ENCODE measurements at places on chromosomes 6 and 20.

DNA sequence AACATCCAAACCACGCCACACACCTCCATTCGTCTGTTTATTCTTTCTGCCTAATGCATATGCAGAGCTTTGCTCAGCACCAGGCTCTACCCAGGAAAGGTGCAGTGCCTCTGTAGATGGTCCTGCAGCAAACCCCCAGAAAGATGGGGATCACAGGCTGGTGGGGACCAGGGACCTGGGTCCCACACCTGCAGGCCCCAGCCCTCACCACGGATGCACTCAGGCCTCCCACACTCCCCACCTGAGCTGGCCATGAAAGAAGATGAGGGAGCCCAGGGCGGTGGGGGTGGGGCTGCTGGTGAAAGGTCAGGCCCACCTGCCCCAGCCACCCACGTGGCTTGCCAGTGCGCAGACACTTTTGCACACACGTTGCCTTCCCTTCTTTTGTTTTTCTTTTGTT lies 217.7 kb downstream of the TAF4 start:
- no peak for DNase-seq

DNA sequence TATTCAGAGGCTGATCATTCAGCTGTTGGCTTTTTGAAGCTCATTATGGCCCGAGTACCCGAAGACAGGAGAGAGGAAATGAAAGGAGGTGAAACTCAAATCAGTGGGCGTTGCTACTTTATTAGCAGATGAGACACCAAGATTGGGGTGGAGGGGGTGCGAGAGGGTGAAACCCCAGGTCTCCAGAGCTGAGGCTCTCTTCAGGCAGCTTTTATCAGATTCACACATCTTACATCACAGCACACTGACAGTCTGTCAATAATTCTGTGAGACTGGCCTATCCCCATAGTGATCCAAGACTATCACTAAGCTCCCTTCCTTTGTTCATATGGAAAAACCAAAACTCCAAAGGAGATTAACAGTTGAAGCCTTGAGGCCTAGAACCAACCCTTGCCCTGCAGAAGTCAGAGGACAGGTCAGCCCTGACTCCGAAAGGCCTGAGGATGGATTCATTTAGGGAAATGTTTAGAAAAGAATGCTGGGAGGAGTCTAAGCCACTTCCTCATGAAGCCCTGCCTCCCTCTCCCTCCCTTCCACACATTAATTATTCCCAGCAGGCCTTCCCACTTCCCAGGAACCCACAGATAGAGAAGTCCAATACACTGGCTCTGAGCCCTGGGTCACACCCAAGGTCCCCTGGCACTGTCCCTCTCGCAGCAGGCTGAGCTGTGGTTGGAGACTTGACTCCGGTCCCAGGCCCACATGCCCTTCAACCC lies 23.2 kb downstream of the TRERF1 start:
- no peak for DNase-seq

GRCh38 chr20:47297746-47298145 lies 58.8 kb downstream of the ZMYND8 start:
- DNase-seq = no peak

- no peak for DNase-seq
Measured at GRCh38 chr20:45959956-45960630, 11.9 kb downstream of the ZNF335 start.

DNA sequence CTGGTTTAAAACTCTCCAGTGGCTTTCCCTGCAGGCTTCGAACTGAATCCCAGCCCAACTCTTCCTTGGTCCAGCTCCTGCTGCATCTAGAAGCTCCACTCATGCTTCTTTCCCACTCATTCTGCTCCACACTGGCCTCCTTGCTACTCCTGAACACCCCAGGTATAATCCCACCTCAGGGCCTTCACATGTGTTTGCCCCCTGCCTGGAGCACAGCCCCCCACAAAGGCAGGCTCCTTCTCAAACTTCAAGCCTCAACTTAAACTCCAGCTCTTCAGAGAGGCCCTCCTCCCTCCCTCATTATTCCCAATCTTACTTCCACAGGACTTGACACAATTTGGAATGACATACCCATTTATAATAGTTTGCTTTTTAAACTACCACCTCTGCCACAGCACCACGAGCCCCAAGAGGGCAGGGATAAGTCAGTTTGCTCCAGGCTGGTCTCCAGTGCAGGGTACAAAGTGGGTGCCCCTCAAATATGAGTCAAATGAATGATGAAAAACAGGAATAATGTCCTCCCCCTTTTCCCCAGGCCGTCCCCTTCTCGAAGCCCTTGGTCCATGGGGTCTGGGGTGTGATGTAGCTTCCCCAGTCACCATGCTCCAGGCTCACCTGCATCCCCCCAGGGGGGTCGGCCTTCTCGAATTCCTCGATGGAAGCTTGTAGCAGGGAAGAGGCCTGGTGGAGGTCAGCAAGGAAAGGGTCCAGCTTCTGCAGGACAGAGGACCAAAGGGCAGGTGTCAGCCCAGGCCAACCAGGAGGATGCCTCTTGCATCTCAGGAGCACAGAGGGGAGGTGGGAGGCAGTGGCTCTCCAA lies 37.4 kb downstream of the KIAA1755 start:
- DNase-seq = no peak

DNA sequence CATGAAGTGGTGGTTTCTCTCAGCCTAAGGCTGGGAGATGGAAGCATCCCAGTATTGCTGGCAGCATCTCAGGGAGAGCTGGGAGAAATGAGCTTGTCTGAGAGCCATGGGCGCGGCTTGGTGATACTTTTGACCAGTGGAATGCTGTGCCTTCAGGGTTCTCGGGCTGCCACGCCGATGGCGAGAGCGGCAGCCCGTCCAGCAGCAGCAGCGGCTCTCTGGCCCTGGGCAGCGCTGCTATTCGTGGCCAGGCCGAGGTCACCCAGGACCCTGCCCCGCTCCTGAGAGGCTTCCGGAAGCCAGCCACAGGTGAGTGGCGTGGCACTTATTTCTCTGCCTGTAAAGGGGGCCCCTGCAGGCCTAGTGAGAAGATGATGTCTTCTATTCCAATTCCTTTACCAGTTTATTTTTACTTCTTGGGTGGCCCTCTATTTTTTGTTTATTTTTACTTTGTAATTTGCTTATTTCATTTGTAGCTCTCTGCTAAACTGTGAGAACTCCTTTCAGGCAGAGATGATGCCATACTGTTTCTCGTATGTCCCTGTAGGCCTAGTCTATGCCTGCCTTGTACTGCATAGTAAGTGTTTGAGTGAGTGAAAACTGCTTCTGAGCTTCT lies 71.7 kb downstream of the ASXL1 start:
- no peak for DNase-seq

- no peak for DNase-seq
Measured at GRCh38 chr6:2109796-2110195, 135.6 kb downstream of the GMDS start.

DNA sequence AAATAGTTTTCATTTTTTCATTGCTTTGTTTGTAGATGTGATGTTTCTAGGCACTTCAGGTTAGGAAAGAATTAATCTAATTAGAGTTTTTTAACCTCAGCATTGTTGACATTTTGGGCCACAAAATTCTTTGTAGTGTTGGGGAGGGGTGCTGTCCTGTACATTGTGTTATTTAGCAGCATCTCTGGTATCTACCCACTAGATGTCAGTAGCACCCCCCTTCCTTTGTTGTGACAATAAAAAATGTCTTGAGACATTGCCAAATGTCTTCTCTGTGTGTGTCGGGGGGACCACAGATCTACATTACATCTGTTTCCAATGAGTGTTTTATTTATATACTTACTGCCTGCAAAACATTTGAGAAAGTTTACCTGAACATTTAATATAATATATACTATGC lies 45.6 kb downstream of the EYA4 start:
- no peak for DNase-seq

DNA sequence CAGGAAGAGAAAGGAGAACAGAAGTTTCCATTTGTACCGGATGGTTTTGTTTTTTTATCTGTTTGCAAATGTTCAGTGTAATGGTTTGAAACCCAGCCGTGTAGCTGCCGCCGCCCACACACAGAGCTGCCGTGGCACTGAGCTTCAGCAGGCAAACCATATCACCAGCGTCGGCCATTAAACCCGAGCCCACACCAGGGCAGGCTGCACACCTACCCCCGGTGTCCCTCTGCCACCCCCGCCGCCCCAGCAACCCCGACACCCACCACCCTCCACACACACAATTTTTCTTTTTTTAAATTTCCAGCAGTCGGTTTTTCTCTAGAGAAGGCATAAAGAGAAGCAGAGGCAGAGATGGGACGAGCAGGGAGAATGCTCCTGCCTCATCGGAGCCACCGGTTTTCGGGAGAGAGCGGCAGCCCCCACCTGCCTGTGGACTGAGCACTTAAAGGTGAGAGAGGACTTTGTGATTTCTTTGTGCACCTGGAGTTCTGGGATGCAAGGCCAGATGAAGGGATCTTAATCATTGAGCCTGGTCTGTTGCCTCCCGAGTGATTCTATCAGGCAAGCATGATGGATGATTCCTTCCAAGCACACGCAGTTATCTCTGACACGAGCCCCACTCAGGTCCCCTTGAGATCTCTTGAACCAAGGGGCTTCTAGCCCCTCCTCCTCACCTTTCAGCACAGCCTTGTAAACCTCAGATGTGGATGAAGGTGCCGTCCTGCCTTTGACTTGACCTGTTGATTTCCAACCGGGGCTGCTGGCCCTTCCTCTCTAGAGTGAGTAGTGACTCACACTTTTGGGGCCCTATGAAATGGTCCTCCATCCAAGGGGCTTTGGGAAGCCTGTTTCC lies 17.5 kb upstream of the ZNF831 start:
- DNase-seq = no peak

GRCh38 chr6:115712291-115712961 lies 348.3 kb downstream of the FRK start:
- no peak for DNase-seq

DNA sequence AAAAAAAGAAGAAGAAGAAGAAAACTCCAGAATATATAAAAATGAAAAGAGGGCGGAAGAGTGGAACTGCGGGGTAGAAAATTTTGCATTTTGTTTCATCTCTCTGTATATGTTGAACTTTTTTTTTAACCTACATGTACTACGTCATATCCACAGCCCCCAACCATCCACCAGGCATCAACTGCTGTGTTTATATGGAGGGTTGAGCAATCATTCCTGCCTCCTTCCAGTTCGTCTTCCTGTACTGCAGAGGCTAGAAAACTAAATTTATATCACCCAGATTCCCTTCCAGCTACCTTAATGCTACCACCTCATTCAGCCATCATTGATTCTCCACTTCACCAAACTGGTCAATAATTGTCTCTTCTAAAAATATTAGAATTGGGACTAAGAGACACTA lies 9.5 kb upstream of the SIGLEC1 start:
- no peak for DNase-seq

GRCh38 chr6:155235087-155235486 lies 28.7 kb upstream of the CLDN20 start:
- DNase-seq = no peak

GRCh38 chr6:112384511-112384910 lies 37.4 kb downstream of the RFPL4B start:
- no peak for DNase-seq

GRCh38 chr6:41370488-41371111 lies 35.2 kb downstream of the NCR2 start:
- DNase-seq = no peak

DNA sequence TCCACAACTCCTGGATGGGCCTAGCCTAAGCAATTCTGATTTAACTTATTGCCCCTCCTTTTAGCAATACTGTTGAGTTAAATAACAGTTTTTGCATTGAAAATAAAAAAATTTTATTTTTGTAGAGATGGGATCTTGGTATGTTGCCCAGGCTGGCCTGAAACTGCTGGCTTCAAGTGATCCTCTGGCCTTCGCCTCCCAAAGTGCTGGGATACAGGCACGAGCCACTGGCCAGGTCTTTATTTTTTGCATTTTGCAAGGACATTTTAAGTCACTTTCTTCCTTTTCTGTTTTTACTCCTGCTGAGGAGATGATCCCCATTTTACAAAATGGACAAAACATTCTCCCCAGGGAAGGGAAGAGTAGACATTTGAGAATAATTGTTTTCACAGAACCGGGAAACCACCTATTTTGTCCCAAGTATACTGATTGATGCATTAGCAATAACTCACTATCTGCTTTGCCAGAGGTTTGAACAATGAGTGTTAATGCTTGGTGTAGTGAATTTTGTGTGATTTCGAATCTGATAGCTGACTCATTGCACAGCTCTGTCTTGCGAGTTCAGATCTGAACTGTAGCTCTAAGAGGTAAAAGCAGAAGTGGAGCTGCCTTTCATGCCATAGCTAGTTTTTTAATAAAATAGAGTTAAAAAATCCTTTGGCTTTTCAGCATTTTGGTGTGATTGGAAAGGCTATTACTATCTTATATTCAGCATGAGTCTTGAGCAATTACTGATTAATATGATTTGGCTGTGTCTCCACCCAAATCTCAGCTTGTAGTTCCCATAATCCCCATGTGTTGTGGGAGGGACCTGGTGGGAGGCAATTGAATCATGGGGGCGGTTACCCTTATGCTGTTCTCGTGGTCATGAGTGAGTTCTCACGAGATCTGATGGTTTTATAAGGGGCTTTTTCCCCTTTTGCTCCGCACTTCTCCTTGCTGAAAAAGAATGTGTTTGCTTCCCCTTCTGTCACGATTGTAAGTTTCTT lies 20.9 kb downstream of the IGF2R start:
- DNase-seq = no peak

DNA sequence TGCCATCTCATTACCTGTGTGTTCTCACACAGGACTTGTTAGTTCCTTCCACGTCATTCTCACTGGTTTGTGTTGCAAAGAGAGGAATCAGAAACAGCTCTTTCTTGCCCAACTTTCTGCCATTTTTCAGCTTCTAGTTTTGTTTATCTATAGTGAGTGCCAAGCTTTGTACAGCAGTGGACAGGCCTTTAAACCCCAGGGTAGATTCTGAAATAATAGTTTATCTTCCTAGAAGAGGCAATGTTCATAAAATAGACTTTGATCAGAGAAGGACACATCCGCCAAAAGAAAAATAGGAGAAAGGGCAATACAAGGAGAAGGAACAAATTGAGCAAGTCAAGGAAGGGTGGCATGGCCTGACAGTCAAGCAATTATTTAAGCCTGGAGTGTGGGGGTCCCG lies 17.7 kb upstream of the TMEM30A start:
- no peak for DNase-seq

GRCh38 chr6:69819138-69819537 lies 22.3 kb upstream of the LMBRD1 start:
- no peak for DNase-seq

DNA sequence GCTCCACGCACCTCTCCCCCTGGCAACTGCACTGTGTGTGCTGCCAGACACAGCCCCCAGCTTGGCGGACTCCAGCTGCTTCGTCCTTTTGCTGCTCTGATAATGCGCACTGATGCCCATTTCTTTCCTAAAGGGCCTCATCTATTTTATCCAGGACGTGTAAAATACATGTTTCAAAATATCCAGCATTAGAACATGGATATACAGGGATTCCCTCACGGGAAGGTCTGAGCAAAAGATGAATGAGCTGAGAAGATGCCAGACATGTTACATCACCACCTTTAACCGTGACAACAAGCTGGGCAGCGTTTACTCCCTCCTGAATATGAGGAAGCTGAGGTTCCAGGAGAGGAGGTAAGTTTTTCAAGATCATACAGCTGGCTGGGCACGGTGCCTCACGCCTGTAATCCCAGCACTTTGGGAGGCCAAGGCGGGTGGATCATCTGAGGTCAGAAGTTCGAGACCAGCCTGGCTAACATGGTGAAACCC lies 32.8 kb downstream of the TNXB start:
- DNase-seq = no peak
